ENCODE measurements at places on chromosomes 1 and 21.
A peak's percentile ranks its signal among the peaks of the same experiment; 100 is the strongest.

GRCh38 chr1:205127646-205128045 is 5.9 kb upstream of the RBBP5 start:
- DNase-seq, result no peak

GRCh38 chr1:227395426-227396028 is 77.2 kb upstream of the CDC42BPA start:
- no peak for DNase-seq

GRCh38 chr1:218346391-218347204 is 1.5 kb downstream of the TGFB2 start:
- peak; percentile 57 for DNase-seq

- DNase-seq, result no peak
Observed at GRCh38 chr1:109454497-109455133, 11.7 kb upstream of the SYPL2 start.

DNA sequence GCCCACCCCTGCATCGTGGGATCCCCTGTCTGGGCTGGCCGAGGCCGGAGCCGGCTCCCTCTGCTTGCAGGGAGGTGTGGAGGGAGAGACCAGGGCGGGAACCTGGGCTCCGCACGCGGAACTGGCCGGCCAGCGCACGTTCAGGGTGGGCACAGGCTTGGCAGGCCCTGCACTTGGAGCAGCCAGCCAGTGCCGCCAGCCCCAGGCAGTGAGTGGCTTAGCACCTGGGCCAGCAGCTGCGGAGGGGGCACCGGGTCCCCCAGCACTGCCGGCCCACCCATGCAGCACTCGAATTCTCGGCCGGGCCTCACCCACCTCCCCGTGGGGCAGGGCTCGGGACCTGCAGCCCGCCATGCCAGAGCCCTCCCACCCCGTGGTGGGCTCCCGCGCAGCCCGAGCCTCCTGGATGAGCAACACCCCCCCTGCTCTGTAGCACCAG is 422.6 kb downstream of the AMY1C start:
- no peak for DNase-seq

- no peak for DNase-seq
Observed at GRCh38 chr1:232880354-232880753, 70.1 kb upstream of the NTPCR start.

- no peak for DNase-seq
Observed at GRCh38 chr1:200454425-200454824, 44.6 kb upstream of the ZNF281 start.

- DNase-seq, result no peak
Observed at GRCh38 chr1:238582816-238583215, 692.1 kb upstream of the ZP4 start.

DNA sequence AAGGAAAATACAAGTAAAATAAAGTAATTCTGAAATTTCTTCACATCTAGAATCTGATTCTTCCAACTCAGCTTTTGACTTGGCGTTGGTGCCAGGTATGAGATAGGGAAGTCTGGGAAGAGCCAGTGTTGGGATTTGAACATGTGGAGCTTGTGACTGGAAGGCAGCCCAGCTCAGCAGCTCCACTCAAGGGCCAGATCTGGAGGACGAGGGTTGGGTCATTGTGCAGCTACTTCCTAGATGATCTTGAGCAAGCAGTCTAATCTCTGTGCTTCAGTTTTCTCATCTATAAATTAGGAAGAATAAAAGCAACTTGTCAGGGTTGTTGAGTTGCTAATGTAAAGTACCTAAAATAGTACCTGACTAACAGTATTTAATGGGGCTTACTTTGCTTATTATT is 5.0 kb downstream of the ADARB1 start:
- DNase-seq, result no peak

GRCh38 chr1:206575165-206575893 is 36.9 kb downstream of the EIF2D start:
- DNase-seq, result no peak

DNA sequence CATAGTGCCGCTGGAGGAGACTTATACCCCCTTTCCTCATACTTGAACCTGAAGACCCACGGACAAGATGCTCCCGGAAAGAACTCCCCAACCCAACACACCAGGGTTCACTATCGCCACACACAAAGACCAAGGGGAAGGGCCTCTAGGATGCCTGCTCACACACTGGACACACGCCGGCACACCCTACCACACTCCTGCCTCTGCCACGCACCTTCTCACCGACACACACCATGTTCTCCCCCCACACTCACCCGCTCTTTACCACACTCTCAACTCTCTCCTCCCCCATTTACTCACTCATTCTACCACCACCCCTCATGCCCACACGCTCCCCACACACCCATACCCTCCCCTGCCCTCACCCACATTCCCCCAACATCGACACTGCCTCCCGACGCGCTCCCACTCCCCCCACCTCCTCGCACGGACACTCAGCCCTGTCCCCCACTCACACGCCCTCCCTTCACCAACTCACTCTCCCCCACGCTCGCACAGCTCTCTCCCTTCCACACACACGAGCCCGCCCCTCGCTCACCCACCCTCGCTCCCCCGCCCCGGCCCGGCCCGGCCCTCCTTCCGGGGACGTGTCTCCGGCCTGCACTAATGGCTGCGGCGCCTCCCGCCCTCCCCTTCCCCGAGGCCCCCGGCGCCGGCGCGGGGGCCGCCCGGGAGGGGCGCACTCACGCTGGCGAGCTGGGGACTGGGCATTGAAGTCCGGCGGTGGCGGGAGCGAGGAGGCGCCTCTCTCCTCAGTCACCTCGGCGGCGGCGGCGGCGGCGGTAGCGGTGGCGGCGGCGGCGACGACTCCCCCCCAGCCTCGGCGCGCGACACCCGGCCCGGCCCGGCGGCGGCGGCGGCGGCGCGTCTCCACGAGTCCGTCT is 626 bp downstream of the PTP4A2 start:
- peak; percentile 29 for DNase-seq

GRCh38 chr1:97827887-97828286 is 92.9 kb downstream of the DPYD start:
- no peak for DNase-seq

GRCh38 chr1:55359611-55360010 is 144.4 kb upstream of the USP24 start:
- DNase-seq, result no peak

GRCh38 chr1:94117259-94117851 is 3.6 kb downstream of the ABCA4 start:
- DNase-seq, result no peak

- no peak for DNase-seq
Observed at GRCh38 chr21:44432841-44433790, 22.2 kb upstream of the LRRC3 start.

DNA sequence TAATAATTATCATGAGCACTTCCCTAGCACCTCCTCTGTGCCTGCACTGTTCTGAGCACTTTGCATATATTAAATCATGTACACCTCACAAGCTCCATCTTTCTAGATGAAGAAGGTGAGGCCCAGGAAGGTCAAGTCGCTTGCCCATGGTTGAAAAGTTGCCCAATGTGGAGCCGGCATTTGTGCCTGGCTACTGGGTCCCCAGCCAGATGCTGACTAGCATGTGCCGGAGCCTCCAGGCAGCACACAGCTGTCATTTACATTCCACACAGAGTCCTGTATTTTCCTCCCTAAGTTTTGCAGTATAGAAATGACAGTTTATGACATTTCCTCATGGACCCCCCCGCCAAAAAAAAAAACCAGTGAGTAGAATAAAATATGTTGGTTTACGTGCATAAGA is 94.3 kb downstream of the BCAR3 start:
- DNase-seq, result no peak

- DNase-seq, result no peak
Observed at GRCh38 chr1:245730801-245731200, 576.0 kb downstream of the KIF26B start.

DNA sequence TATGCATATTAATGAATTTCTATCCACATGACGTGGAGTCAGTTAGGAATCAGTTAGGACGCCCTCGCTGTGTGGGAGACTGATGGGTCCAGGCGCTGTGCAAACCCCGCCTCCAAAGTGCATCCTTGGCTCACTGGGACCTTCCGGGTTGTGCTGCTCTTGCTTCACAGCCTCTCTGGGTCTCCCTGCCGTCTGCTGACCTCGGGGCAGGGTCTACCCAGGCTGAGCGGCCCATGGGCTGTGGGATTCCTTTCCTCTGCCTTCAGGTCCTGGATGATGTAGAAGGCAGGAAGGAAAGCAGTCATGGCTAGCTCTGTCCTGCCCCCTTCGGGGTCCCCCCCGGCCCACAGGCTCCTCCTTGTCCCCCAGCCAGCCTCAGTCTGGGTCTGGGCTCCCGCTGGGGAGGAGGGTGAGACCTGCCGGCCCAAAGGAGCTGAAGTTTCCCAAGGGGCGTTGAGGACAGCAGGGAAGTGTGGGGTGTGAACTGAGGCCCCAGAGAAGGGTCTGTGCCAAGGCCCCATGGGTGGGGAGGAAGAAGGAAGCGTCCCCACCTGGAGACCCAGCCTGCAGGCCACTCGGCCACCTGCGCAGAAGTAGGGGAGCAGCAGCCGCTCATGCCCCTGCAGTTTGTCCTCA is 24.6 kb upstream of the CDK11A start:
- no peak for DNase-seq

- DNase-seq, result no peak
Observed at GRCh38 chr1:115262886-115263285, 75.2 kb downstream of the NGF start.

DNA sequence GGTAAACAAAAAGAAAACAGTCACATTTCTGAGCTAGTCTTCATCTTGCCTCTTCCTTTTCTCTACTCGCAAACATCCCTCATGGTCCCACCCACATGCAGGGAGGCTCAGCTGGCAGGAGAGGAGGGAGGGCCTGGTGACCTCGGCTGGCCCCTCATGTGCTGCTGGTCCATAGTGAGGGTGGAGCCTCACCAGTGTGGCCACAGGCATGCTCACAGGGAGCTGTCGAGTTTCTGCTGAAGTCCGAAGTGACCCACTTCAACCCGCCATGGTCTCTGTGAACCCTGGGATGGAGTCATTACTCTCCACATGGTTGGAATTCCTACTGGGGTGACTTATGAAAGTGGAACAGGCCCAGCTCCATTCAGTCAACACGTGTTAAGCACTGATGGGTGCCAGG is 253.4 kb downstream of the RHOU start:
- DNase-seq, result no peak

DNA sequence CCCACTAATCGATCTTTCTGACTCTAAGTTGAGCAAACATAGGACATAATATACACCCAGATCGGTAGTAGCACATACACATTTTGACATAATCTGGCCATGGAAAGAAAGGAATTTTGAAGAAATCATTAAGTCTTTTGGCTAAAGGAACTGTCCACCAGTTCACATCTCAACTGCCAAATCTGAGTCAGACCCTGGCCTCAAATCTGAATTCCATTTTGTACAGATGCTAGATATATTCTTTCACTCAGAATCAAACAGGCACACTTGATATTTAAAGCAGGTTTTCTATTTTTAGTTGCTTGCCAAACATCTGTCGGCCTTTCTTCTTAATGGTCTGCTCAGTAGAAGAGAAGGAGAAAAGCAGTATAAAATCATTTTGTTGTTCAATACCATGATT is 281.8 kb downstream of the BARHL2 start:
- no peak for DNase-seq

DNA sequence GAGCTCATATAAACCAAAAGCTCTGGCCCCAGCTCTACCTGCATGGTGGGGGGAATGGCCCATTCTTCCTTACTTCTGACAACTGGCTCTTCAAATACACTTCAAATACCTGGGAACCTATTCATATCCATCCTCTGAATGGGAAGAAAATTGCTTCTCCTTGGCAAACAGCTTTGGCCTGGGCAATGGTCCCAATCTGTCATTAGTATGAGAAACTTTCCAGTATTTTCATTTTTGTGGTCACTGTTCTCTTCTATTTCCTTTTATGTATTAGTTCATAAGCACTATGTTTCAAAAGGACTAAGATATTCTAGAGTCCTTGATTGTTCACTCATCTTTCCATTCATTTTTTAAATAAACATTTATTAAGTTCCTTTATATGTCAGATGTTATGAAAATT is 5.2 kb upstream of the HSD3B2 start:
- no peak for DNase-seq

GRCh38 chr1:85865213-85865612 is 157.0 kb upstream of the ZNHIT6 start:
- no peak for DNase-seq

GRCh38 chr1:209870151-209870831 is 42.5 kb downstream of the UTP25 start:
- no peak for DNase-seq

DNA sequence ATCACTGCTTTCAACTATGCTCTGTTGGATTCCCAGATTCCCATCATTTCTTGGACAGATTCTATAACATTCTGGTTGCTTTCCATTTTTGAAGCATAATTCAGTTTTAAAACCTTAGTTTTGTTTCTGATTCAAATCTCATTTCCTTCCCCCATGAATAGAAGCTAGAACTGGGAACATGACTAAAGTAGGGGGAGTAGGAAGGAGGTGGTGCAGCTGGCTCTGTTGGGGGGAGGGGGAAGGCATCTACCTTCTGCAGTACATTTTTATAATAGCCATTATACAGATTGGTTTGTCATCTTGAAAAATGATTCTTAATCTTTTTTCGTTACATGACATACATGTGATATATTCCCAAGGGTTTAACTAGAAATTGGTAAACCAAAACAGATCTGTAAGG is 48.1 kb downstream of the SMG7 start:
- no peak for DNase-seq

DNA sequence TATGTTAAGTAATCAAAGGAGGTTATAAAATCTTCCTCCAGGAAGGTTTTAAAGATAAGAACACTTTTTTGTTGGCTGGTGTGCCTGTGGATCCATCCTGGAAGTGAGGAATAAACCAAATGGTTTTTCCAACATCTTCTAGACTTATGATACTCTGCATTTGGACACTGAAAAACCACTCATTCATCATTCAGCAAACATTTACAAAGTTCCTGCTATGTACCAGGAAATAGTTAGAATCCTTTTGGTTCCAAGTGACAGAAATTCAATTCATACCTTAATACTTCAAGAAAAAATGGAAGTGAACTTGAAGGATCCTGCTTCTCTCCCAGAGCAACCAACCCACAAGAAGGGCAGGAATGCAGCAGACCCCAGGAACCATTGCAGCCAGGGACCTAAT is 39.6 kb upstream of the PIGC start:
- DNase-seq, result no peak

DNA sequence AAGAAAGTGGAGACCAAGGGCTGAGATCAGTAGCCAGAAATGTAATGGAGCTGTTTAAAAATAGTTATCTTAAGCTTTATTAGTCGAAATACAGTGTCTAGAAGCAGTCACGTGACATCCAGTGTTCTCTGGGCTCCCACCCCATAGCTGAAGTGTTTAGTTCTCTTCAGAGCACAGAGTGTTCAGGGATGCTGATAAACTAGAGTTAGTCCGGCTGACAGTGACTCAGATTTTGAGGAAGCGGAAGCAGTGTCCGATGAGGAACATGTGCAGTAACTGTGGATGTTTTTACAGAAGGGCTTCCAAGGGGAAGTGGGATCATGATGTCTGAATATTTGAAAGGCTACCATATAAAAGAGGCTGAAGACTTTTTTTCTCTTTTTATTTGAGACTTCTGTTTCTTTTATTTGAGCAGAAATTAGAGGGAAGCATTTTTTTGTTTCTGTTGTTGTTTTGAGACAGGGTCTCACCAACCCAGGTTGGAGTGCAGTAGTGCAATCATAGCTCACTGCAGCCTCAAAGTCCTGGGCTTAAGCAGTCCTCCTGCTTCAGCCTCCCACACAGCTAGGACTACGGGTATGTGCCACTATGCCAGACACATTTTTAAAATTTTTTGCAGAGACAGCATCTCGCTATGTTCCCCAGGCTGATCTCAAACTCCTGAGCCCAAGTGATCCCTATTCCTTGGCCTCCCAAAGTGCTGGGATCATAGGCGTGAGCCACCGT is 124.2 kb downstream of the GALNT2 start:
- DNase-seq, result no peak

- DNase-seq, result no peak
Observed at GRCh38 chr1:58924016-58924565, 140.2 kb upstream of the JUN start.

Data from kidney glomerular epithelial cell (primary cell).